ENCODE measurements at places on chromosomes 5 and 9.

- no peak for DNase-seq
Measured at GRCh38 chr9:91276513-91276912, 85.2 kb downstream of the AUH start.

DNA sequence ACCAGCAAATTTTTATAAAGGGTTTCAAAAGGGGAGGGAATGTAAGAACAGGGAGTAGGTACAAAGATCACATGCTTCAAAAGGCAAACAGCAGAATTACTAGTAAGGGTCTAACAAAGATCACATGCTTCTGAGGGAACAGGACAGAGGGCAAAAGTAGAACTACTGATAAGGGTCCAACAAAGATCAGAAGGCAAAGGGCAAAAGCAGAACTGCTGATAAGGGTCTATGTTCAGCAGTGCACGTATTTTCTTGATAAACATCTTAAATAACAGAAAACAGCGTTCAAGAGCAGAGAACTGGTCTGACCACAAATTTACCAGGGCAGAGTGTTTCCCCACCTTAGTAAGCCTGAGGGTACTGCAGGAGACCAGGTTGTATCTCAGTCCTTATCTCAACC, 469.5 kb upstream of the PIK3R1 start:
- no peak for DNase-seq

DNA sequence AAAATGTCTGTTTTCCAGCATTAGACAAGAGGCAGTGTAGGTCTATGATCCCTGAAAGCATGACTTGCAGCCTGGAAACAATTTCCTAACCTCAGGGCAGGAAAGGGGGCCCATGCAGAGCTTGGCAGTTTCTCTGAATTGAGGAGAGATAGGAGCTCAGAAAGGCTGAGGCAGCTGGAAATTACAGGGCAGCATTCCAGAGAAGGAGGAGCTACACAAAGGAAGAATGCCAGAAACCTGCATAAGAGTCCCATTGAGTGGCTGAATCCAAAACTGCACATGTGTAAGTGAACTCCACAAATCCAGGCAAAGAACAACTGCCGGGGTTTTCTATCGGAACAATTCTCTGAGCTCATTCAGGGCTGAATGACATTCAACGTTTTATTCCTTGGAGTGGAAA, 346.8 kb downstream of the PIK3R1 start:
- DNase-seq = no peak

GRCh38 chr9:105332471-105332870, 88.0 kb downstream of the SLC44A1 start:
- no peak for DNase-seq

- DNase-seq = no peak
Measured at GRCh38 chr5:108858959-108859358, 111.3 kb downstream of the FER start.

DNA sequence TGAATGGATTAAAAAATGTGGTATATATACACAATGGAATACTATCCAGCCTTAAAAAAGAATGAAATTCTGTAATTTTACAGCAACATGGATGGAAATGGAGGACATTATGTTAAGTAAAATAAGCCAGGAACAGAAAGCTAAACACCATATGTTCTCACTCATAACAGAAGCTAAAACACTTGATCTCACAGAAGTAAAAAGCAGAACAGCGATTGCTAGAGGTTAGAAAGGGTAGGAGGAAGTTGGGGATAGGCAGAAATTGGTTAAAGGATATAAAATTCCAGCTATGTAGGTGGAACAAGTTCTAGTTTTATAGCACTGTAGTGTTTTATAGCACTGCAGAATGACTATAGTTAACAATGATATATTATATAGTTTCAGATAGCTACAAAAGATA, 15.8 kb downstream of the MARCHF3 start:
- no peak for DNase-seq

DNA sequence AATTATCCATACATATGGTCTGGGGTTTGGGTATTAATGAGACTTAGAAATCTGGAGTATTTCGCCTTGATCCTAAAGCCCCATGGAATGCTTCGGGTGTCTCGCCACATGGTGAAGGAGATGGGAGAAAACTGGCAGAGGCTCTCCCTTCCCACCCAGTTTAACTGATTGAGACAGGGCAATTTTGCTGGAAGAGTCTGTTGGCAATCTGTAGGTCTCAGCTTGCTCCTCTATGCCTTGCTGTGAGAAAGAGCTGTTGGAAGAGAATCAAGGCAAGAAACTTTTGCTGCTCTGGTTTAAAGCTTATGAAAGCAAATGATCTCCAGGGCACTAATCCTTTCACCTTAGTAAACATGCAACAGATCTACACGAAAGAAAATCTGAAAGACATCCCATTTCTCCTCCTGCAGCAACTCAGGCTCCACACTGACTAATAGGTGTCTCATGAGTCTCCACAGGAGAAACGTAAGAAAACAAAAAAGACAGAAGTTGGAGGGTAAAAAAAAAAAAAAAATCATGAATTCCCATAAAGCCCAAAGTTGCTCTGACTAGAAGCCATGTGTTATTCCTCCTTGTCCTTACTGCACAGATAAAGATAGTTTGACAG, 369.9 kb downstream of the EFNA5 start:
- no peak for DNase-seq

DNA sequence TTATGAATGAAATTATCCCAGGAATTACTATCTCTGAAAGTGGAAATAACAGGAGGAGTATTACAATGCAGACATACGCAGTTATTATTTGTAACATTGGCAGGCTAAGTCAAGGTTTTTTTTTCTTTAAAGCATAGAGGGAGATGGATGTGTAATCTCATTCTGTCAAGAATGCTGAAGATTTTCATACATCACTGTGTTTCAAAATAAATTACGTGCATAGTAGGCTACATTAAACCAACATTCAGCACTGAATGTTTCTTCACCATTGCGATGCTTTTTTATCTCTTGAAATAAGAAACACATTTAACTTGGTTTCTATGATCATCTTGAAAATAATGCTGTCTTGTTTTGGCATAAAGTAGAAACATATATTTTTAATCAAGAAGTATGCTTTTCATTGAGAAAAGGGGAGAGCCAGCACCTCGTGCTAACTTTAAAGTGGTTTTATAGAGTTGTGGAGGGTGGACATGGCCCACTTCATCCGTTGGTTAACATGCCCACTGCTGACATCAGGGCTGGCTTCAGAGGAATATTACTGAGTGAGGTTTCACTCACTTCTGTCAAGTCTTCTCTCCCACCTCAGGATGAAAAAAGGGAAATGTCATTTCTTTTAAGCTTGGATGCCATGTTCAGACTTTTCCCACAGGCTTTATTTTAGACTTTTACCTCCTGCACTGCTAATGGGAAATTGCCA, 203.6 kb upstream of the MEF2C start:
- no peak for DNase-seq

DNA sequence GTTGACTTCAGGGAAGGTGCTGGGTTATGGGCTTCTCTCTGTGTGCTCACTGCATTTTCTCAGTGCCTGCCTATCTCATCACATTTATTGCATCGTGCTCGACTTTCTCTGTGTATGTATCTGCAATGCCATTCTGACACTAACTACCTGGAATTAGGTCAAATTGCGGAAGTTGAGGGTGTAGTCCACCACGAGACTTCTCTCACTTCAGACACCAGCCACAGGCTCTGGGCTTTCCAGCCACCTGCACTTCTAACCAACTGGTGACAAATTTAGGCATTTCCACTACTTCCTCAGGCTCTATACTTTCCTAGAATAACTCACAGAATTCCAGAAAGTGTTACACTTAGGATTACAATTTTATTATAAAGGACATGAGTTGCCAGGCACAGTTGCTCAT, 188.6 kb upstream of the ZNF608 start:
- DNase-seq = no peak
